ENCODE measurements at places on chromosomes 5 and 9.

GRCh38 chr9:132161743-132162184, at the start of gene NTNG2:
NTNG2 (plus strand) TSS chr9:132162058; CDS start chr9:132166832, 4,774 bp downstream.
- DNase-seq = no peak

GRCh38 chr9:118023644-118024043, 319.4 kb downstream of the TLR4 start:
- no peak for DNase-seq

DNA sequence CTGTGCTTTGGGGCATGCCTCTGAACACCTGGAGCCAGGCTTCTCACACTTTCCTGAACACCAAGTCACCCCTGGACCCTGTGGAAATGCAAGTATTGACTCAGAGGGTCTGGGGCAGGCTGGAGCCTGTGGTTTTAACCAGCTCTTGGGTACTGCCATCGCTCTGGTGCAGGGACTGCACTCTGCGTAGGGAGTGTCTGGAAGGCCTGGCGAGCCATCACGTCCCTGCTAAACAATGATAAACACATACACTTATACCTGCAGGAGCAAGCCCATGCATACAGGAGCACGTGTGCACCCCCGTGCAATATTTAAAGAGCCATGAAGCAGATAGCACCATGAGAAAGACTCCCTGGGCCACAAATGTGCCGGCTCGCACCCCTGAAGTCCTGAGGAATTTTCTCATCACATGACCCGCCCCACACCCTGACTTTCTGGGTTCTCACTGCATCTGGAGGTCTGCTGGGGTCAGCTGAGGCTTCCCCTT, 267.7 kb downstream of the GADD45G start:
- no peak for DNase-seq

GRCh38 chr5:123422433-123423277, 548 bp downstream of the CEP120 start:
- DNase-seq = peak; percentile 12

DNA sequence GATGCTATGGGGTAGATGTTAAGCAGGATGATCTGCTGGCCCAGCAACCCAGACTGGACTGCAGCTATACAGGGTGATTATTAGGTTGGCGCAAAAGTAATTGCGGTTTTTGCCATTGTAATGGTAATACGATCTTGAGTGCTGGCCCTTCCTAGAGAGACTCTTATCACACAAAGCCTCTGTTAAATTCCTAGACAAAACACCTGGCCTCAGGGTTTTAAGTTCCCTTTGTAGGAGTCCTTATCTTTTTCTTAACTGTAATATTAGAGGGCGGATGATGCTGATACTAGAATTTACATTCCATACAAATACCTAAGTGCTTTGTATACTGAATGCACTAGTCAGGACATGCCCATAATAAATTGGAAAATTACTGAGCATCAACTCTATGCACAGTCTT, 222.2 kb downstream of the NDUFS4 start:
- DNase-seq = no peak

Data from GM12891 (cell line).